ENCODE measurements at places on chromosomes 16 and 17.

DNA sequence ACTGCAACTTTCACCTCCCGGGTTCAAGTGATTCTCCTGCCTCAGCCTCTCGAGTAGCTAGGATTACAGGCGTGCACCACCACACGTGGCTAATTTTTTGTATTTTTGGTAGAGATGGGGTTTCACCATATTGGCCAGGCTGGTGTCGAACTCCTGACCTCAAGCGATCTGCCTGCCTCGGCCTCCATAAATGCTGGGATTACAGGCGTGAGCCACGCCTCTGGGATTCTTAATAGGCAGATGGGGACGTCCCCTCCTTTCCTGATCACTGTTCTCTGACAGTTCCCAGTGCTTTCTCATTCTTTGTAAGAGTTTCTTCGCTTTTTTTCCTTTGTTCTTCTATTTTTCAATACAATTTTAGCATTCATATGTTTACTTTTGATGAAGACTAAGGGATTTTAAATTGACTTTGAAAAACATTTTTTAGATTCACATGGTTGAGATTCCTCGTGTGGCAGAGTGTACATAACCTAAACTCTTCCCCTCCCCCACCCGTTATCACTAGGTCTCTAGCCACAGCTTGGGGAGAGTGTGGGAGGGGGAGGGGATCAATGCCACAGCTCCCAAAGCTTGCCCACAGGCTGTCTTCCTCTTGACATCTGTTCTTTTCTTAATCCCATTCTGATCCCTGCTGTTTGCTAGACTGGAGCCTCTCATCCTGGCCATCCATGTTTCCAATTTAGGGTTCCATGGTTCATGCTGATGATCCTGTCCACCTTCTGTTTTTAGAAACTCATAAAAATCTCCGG lies 11.0 kb downstream of the ADORA2B start:
- DNase-seq: no peak

DNA sequence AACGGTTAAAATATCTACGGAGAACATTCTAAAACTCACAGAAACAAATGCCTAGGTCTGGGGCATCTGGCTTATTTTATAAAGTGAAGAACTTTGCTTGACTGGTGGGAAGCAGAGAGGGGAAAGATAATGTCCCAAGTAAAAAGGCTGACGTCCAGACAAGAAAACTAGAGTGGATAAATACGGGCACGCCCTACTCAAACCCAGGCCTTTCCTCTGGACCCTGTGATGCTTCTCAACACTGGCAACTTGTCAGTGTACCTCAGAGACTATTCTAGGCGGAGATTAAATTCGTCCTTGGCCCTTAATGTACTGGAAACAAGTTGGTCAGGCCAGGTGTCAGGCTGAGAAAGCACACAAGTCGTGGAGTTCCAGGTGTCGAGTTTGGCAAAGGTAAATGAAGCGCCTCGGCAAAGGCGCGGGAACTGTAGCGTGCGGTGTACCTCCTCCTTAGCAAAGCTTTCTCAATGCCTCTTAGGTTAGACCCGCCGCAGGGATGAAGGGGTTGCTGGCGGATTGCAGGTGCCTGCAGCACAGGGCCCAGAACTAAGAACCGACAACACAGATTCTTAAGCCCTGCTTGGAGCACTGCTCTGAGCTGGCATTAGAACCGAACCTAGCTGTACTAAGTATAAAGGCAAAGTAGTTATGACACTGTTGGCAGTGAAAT lies 668 bp upstream of the UNK start:
- DNase-seq: peak; percentile 78

- DNase-seq: no peak
Measured at GRCh38 chr17:1967213-1967612, 57.9 kb downstream of the RTN4RL1 start.

- DNase-seq: no peak
Measured at GRCh38 chr17:6094453-6094852, 24.3 kb downstream of the WSCD1 start.

GRCh38 chr17:11840052-11840451 lies 157.2 kb downstream of the ZNF18 start:
- DNase-seq: no peak

DNA sequence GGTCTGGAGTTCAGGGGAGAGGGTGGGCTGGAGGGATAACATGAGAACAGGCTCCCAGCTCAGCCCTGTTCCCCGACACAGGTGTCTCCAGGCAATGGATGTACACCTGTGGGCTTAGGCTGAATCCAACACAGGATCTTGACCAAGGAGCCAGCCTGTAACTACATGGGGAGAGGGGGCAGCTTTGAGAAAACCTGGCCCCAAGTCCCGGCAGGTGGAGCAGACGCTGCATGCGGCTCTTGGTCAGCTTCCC lies 73.3 kb upstream of the TOB1 start:
- DNase-seq: no peak

- DNase-seq: peak; percentile 68
Measured at GRCh38 chr16:1612320-1613111, at the start of gene CRAMP1. CRAMP1 (plus strand) TSS chr16:1612360; CDS start chr16:1614640, 2,280 bp downstream.

DNA sequence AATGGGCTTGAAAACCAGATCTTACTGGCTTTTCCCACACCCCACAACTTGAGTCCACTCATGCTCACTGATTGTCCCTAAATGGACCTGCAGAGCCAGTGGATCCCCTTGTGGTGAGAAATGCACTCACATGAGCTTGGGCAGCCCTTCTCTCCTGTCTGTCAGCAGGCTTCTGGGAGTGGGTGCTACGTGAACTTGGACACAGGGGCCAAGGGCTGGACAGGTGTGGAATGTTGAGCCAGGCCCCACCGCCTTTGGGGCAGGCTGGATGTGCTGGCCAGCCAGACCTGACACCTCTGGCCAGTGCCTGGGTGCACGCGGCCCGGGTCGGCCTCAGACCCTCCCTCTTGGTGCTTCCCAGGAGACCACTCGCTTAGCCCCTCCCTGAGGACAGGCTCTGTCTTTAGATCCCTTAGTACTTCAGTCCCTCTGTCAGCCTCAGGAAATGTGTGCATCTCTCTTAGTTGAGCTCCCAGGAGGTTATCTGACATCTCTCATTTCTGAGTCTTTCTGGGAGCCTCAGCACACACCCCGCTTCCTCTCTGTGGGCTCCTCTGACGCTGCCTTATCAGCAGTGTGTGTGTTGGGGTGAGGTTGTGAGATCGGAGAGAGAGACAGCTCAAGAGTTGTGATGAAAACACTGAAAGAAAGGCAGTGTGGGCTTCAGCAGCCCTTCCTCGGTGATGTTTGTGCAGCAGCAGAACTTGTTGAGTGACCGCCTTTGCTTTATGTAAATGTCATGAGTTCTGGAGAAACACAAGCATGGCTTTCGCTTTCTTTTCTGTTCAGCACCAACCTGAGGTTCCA lies 117.0 kb downstream of the RAB11FIP4 start:
- no peak for DNase-seq

DNA sequence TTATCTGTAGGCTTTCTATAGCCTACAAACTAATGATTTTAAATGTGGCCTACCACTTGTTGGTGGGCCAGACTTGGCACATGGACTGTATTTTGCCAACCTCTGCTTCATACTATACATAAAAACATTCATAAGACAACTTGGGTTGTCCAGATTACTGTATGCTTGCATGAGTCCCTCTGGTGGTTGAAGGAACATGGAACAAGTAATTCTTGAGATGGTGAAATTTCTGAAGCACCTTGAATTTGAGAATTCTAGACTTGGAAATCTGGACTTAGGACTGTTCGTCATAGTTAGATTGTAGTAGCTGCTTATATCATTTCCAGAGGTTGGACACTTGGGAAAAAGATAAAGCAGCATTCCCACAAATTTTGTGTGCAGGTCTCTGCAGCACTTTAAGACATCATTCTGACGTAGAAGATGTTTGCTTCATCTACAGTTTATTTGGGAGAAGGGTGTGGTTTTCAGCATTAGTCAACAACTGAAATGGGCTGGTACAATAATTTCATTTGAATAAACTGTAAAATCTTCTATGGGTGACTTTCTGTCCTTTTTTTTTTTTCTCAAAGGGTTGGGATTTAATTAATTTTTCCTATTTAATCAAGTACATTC lies 31.2 kb downstream of the NFATC3 start:
- no peak for DNase-seq

GRCh38 chr16:59540621-59541020 lies 806.5 kb upstream of the GOT2 start:
- DNase-seq: no peak

- DNase-seq: no peak
Measured at GRCh38 chr17:75060434-75061054, 13.5 kb downstream of the KCTD2 start.

- DNase-seq: no peak
Measured at GRCh38 chr17:17176341-17176740, 29.8 kb downstream of the PLD6 start.

GRCh38 chr16:70697594-70698170 lies 11.8 kb upstream of the MTSS2 start:
- no peak for DNase-seq

DNA sequence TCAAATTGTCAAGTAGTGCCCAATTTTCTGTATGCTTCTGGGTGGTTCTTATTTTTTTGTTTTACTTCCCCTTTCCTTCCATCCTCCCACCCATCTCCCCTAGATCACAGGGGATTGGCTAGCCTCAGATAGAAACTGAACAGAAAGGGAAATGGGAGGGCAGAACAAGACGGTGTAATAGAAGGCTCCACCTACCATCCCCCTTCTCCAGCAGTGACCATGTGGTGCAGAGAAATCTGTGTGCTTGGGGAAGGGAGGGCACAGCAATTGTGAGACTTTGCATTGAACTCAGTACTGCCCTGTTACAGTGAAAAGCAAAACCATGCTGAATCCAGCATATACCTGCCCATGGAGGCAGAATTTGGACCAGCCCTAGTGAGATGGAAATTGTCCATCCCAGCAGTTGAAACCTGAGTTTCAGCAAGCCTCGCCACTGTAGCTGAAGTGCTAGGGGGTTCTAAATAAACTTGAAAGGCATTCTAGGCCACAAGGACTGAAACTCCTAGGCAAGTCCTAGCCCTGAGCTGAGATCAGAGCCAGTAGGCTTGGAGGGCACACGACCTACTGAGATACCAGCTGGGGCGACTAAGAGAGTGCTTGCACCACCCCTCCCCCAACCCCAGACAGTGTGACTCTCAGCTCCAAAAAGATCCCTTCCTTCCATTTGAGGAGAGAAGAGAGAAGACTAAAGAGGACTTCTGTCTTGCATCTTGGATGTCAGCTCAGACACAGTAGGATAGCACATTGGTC lies 5.2 kb downstream of the SLFN11 start:
- DNase-seq: peak; percentile 43

DNA sequence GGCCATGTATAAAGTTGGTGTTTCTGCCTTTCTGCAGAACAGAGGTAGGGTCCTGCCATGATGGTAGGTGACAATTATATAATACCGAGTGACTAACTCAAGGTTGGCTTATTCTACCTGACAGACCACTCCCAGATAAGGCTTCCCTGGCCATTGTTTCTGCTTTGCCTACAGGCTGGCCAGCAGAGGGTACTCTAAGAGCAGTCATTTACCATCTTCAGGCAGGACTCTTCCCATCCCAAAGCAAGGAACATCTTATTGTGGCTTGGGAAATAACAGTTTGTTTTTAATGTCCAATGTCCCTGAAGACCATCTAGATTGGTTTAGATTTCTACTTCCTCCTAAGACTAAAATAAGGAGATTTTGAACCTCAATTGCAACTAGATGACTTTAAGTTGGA lies 74.1 kb downstream of the SNX11 start:
- DNase-seq: no peak

DNA sequence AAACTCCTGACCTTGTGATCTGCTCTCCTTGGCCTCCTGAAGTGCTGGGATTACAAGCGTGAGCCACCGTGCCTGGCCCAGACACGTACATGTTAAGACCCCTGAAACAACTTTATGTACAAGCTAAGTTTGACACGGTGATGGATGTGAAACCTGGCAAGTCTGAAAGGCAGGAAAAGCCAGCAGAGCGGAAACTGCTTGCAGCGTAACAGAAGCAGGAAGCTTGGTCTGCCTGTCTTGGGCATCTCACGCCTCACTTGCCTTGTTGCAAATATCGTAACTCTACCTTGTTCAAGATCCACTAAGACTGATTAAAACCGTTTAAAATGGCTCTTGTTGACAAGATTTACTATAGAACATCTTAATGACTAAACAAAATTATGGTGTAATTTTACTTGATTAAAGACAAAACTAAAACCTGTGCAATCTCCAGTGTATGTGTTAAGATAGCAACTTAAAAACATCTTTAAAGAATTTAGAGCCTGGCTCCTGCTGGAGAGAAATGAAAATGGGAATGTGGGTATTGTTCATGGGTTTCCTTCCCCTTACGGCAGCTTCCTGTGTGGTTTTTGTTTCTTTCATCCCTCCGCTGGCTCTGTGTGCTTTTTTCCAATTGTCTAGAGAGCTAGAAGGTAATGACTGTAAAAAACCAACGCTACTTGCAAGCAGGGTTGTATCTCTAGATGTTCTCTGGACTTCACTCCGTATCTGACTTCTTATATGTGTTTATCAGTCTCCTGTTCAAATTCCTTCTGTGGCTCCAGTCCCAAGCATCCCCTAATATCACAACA lies 477.6 kb downstream of the XYLT1 start:
- no peak for DNase-seq

DNA sequence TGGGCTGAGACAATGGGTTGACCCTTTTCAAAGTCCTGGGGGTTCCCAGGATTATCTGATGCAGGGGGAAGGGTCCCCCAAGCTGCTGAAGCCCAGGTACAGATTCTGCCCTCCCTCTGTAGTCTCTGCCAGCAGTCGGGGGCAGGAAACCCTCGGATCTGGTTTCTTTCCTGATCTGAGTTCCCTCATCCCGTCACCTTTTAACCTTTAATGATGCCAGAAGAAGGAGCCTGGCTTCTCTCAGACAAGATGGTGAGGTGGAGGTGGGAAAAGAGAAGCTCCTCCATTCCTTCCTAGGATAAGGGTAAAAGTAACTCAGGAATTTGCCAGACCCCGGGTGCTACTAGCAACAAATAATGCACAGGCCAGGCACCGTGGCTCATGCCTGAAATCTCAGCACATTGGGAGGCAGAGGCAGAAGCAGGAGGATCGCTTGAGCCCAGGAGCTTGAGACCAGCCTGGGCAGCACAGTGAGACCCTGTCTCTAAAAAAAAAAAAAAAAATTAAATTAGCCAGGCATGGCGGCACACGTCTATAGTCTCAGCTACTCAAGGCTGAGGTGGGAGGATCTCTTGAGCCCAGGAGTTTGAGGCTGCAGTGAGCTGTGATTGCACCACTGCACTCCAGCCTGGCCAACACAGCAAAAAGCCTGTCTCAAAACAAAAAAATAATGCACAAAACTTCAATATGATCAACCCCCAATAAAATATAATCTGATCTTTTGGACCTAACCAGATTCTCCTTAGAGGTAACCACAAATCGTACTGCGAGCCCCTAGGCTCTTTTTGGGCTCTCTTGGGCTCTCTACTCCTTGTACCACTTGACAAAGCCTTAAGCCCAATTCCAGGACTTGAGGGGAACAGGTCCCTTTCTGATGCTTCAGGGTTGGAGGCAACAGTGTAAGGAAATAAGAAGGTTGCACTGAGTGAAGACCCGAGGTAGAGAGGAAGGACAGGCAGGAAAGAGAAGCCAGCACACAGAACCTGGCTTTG lies 5.7 kb downstream of the CDC42EP4 start:
- DNase-seq: no peak

DNA sequence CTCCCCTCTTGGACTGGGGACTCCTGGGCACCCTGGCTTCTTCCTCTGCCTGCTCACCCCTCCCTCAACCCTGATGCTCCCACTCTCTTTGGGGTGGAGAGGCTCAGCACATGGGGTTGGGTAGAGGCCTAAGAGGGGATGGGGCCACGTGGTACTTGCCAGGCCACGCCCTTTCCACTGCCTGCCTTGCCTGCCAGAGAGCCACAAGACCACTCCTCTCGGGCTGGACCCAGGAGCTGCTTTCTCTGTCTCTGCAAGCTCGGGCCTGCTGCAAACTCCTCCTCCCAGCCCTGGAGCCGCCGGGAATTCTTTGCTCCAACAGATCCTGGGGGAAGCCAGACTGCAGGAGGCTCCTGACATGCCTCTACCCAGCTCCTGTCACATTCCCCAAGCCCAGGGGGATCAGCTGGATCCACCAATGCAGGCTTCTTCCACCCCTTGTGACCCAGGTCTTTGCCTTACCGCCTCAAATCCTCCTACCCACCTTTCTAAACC lies 11.8 kb downstream of the DLX4 start:
- no peak for DNase-seq
